Suppressor macrophage treated with lipopolysaccharide for 1 hour (primary cell): ENCODE measurements at places on chromosomes 7 and 10.

- no peak for DNase-seq
Observed at GRCh38 chr7:35336444-35336843, 82.5 kb upstream of the TBX20 start.

DNA sequence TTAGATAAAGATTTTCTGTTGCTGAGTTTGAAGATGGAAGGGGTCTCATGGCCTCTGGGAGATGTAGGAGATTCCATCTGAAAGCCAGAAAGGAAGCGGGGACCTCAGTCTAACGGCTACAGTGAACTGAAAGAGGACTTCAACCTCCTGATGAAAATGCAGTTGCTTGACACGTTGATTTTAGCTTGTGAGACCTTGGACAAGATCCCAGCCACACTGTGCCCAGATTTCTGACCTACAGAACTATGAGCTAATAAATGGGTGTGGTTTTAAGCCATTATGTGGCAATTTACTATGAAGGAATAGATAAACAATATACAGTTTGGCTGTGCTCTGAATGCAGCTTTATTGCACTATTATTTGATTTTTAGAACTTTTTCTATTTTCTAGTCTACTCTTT is 342.3 kb upstream of the SEMA3D start:
- no peak for DNase-seq

DNA sequence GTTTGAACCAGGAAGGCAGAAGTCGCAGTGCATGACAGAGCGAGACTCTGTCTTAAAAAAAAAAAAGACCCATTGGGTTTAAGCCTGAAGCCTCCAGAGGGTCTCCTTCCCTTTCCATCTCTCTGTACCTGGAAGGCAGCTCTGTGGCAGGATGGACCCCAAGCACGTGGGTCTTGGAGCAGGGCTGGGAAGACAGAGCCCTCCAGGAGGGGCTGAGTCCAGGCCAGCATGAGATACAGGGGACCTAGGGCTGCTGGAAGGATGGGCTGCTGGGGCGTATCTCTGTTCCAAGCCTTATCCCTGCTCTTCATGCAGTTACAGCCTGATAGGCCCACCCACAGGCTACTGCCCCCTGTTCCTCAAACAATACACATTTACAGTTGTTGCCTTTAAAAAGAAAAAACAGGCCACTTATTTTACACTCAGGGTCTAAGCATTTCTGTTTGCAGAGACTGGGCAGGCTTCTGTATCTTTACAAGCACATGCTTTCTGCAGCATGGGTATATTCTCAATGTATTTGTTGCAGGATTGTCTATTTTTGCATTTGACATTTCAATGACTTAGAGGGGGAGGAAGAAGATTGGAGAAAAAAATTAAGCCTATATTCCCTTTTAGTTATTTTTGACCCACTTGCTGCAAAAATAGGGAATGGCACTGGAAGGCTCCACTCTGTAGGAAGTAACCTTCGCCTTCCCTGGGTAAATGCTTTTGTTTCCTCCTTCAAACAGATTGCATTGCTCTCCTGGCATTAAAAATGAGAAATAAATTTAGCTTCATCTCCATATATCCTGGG is 60.1 kb downstream of the FAM171A1 start:
- DNase-seq, result no peak

- DNase-seq, result peak; percentile 52
Observed at GRCh38 chr10:98170249-98171117, 36.0 kb downstream of the R3HCC1L start.

DNA sequence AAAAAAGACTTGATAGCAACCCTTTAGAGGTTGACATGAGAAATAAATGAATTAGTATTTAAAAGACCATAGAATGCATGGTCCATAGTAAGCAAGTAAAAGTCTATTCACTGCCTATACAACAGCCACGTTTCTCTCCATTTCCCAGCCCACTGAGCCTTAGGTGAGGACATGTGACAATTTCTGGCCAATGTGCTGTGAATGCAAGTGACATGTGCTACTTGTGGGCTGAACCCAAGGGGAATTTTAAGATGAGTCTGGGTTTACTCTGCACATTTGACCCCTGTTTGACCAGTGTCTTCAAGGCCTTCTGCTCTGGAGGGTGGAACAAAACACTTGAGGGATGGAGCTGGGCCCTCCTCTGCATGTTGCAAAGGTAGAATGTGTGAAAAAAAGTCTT is 384.4 kb upstream of the KLF6 start:
- no peak for DNase-seq

DNA sequence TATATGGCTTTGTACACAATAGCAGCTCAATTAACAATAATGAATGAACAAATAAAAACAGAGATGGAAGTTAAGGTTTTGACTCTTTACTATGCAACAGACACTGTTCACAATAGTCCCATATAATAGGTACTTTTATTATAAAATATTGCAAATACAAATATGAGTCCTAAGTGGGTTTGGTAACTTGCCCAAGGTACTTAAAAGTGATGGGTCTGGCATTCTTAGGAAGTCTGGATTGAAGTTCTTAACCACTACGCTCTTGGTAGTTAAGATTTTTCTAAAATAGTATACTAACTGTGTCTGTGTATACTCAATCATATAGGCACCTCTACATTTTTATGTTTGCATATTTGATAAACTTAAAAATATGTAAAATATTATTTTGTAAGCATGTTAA is 55.5 kb downstream of the HGF start:
- DNase-seq, result no peak

- DNase-seq, result no peak
Observed at GRCh38 chr10:52954407-52954806, 181.8 kb upstream of the MBL2 start.

DNA sequence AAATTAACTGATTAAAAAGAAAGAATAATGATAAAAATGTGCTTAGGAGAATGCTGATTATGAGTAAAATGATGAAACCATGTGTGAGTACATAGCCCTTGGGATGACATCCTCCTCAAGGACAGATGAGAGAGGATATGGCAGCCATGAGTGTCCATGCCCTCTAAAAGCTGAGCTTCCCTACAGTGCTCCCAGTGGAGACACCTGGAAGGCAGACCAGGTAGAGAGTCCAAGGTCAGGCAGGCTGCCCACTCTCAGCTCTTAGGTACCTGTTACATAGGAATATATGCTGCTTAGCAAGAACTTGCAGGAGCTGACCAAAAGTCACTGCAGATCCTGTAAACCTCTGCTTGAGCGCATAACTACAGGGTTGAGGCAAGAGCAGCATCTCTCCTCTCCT is 169.7 kb upstream of the TMEM229A start:
- DNase-seq, result no peak

GRCh38 chr7:6161463-6162330 is 110.7 kb downstream of the CYTH3 start:
- DNase-seq, result no peak

GRCh38 chr7:50625360-50625759 is 60.2 kb upstream of the DDC start:
- DNase-seq, result no peak

- peak; percentile 74 for DNase-seq
Observed at GRCh38 chr7:24812305-24812945, 55.2 kb upstream of the GSDME start.

DNA sequence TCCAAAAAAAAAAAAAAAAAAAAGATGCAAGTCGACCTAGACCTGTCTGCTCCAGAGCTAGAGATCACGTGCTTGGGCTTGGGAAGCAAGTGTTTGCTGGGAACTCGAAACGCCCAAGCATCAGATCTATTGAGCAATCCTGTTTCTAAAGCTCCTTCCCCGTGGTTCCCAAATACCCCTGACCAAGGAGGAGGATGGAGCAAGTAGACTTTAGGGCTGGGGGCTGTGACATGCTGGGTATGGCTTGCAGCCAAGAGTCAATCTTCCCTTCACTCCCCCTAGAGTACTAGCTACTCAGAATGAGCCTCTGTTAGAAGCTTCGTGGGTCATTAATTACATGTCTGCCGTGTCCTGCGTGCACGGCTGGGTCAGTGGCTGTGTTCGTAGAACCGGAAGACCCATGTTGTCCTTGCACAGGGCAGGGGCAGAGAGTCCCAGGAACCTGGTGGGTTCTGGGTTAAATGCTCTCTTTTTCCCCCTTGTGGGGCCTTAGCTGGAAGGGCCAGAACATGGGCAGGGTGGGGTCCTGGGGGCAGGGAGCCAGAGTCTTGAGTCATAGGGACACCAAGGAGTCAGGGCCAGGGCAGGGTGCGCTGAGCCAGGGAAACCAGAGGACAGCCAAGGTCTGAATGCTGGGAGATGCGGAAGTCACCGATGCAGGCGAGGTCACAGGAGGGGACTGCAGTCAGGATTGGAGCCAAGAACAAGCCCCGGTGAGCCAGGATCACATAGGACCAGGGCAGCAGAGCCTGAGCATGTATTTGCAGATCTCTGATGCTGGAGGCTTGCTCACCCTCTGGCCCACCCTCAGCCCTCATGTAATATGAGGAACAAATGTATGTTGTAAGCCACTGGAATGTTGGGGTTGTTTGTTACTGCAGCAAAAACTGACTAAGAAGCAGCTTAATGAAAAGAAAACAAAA is 34.6 kb upstream of the TPST1 start:
- no peak for DNase-seq

DNA sequence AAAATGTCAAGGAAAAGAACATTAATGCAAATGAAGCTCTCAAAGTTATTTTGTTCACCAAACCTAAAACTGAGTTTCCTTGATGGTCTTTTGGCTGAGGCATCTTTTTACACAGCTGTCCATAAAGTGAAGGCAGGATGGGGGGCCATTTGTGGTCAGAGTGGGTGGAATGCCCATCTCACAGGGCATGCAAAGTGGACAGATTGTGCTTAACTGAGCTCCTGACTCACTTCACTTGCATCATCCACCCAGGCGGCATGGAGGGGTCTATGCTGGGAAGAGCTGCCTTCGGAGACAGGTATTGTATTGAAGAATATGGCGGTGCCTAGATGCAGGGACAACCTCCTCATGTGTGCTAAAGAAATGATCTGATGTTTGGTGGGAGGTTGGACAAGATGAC is 905.3 kb downstream of the KCNMA1 start:
- no peak for DNase-seq

DNA sequence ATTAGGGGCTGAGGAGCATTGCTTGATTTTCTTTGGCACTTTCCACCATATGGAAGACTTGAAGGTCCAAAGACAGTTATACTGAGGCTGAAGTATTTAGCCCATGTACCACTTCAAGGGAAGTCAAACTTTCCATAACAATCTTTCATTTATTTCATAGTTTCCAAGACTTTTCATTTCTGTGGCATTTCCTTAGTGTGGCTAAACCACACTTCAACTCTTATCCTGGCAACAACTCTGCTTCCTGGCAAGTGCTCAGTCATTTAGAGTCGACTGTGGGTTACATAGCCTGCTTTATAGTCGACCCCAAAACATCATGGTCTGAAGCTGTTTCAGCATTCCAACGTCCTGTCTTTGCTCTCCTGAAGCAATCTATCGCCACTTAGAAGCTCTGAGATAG is 343.0 kb upstream of the SEMA3D start:
- DNase-seq, result no peak

GRCh38 chr7:130850956-130851355 is 116.9 kb upstream of the KLF14 start:
- no peak for DNase-seq

GRCh38 chr10:102595293-102595692 is 49.0 kb upstream of the TRIM8 start:
- DNase-seq, result no peak

DNA sequence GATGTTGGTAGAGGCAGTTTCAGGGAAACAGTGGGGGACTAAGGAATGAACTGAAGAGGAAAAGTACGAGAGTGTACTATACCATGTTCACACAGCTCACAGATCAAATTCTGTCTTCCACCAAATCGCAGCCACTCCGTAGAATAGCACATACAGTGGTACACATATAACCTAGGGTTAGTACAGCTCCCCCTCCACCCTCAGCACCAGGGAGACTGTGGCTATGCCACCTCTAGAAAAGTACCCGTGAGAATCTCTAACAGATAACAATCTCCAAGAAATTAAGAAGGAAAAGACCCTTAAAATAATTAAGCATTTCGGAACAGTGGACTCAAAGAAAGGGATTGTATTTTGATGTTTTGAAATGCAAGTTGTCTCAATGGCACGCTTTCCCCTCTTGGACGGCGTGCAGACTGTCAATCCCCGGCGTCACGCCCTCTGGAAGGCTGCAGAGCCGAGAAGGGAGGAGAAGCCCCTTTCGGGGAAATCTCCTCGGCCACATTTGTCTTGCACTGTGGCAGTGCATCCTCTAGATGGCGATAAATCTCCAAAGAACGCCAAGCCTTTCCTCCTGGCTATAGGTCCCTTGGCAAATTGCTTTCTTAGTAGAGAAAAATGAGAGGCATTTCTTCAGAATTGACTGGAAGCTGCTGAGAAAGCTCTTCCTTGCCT is 345.0 kb downstream of the REEP3 start:
- DNase-seq, result peak; percentile 67

- DNase-seq, result no peak
Observed at GRCh38 chr10:46171661-46172060, 115.1 kb upstream of the ANTXRL start.

GRCh38 chr7:19851504-19851903 is 78.1 kb upstream of the TMEM196 start:
- no peak for DNase-seq

DNA sequence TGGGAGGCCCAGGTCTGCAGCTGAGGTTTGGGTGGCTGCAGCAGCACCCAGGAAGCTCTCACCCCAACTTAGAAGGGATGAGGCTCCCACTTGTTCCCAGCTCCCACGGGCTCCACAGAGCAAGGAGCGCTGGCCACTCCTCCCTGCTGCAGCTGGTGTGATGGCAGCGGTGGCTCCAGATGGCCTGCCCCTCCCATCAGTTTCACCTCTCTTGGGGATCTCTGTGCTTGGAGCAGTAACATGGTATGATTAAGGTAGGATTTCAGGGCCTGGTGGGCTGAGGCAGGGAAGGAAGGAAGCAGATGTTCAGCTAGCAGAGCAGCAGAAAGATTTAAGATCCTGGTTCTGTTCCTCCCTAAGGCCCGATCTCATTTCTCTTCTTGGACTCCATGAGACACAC is 66.8 kb upstream of the KIF5B start:
- DNase-seq, result no peak

DNA sequence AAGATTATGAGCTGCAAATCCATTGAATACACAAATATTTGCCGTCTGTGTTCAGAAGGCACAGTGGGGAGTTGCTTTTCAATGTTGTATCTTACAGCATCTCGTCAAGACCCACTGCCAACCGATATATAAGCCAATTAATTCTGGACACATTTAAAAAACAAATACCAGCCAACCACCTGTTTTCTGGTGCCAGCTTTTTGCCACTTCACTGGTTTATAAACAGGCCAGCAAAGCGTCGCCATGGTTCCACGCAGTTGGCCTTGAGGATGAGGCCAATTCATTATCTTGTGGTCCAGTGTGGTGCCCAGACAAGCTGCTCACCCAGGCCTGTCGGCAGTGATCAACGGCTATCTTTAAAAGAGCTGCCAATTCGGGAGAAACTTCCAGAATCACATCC is 321.0 kb downstream of the TCERG1L start:
- DNase-seq, result no peak

- no peak for DNase-seq
Observed at GRCh38 chr10:28754930-28755718, 77.8 kb downstream of the BAMBI start.

- peak; percentile 93 for DNase-seq
Observed at GRCh38 chr7:134458806-134459698, at the start of gene AKR1B1. AKR1B1 (minus strand) TSS chr7:134459100; CDS start chr7:134459062, 38 bp downstream.

GRCh38 chr10:71006506-71006905 is 118.1 kb upstream of the PCBD1 start:
- no peak for DNase-seq

GRCh38 chr10:72328829-72329204 is 25.9 kb downstream of the DNAJB12 start:
- no peak for DNase-seq

- DNase-seq, result no peak
Observed at GRCh38 chr7:34130558-34131295, 225.4 kb downstream of the BMPER start.

GRCh38 chr7:138982204-138982623 is 1.0 kb upstream of the KIAA1549 start:
- DNase-seq, result no peak

GRCh38 chr7:101155303-101155702 is 1.0 kb downstream of the AP1S1 start:
- DNase-seq, result no peak
